ENCODE measurements at places on chromosomes 5 and 9.
A peak's percentile ranks its signal among the peaks of the same experiment; 100 is the strongest.

GRCh38 chr5:157862183-157862851 is 3.4 kb upstream of the CLINT1 start:
- DNase-seq, result no peak

GRCh38 chr9:71685394-71685793 is 82.9 kb downstream of the CEMIP2 start:
- peak; percentile 4 for DNase-seq

DNA sequence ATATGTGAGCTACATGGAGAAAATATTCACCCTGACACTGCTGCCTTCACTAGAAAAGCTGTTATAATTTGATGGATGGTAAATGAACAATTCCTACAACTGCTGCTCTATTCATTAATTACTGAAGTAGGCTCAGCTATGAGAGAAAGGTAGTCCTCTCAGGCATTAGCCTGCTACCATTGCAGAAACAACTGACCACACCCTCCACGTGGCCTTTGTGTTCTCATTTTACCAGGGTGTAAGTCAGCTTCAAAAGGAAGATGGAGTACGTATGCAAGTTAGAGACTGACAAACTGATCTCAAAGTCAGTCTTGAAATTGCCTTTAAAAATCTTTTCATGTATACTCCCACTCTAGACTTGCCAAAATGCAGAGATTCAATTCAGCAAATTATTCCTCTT is 26.3 kb upstream of the TPD52L3 start:
- no peak for DNase-seq

- no peak for DNase-seq
Measured at GRCh38 chr5:156824800-156825199, 25.3 kb upstream of the PPP1R2B start.

GRCh38 chr5:124602925-124603650 is 143.4 kb downstream of the ZNF608 start:
- no peak for DNase-seq

DNA sequence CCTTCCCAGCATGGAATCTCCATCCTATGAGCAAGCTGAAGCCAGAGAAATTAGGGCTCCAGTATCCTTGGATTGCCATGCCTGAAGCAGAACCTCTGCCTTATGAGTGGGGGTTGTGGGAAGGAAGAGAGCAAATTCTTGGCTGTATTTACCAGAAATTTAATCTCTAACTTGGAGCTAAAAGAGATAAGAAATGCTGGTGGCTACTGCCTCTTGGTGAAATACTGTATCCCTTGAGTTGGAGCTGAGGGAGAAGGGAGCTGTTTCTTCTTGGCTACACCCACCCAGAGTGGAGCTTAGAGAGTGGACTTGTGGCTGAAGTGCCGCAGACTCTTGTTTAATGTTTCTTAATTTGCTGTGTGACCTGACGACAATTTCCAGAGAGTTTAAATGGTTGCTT is 447.3 kb downstream of the ARHGEF28 start:
- no peak for DNase-seq

- DNase-seq, result no peak
Measured at GRCh38 chr9:33867747-33868439, 50.9 kb downstream of the UBE2R2 start.

GRCh38 chr9:211557-211956 is 3.1 kb upstream of the DOCK8 start:
- no peak for DNase-seq

All from activated T-cell treated with anti-CD3 and anti-CD28 coated beads for 24 hours (primary cell).